Inflammatory macrophage treated with lipopolysaccharide for 1 hour (primary cell): ENCODE measurements at places on chromosomes 2 and 18.

DNA sequence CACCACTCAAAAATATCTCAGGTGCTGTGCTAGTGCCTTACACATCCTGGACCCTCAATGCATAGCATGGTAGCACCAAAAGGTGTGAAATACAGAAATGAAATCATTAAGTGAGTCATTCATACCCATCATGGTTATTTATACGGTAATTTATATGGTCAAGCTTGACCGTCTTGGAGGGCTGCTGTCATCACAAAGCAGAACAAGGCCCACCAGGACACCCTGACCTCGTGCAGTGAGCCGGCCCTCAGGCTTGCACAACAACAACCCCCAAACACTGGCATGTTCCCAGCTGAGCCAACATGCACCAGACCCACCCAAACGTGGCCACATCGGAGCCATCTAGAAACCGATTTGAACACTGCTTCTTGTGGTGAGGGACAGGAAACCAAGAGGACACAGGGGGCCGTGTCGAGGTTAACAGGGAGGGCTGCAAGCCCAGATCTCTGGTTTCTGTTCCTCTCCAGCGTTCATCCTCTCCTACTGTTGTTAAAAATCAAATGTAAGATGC is 378.5 kb upstream of the ID2 start:
- peak; percentile 84 for DNase-seq

DNA sequence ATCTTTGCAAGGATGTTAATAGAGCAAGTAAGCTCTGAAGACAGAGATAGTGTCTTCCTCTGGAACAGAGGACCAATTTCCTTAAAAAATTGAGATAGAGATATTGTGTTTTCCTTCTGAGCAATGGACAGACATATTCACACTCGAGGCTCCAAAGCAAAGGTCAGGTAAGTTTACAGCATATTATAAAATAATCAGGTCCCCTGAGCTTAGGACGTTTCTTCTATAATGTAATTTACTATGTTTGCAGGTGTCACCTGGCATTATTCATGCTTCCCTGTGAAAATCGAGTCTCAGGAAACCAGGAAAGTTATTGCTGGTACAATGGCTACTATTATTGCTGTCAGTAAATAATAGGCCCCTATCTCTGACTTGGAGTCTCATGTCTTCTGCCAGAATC is 1135.8 kb upstream of the ACVR2A start:
- no peak for DNase-seq

DNA sequence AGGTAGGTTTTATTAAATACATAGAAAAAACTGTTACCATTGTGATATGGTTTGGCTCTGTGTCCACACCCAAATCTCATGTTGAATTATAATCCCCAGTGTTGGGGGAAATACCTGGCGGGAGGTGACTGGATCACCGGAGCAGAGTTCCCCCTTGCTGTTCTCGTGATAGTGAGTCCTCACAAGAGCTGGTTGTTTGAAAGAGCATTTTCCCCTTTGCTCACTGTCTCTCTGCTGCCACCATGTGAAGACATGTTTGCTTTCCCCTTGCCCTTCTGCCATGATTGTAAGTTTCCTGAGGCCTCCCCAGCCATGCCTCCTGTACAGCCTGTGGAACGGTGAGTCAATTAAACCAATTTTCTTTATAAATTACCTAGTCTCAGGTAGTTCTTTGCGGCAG is 352.7 kb upstream of the SLC39A10 start:
- no peak for DNase-seq

DNA sequence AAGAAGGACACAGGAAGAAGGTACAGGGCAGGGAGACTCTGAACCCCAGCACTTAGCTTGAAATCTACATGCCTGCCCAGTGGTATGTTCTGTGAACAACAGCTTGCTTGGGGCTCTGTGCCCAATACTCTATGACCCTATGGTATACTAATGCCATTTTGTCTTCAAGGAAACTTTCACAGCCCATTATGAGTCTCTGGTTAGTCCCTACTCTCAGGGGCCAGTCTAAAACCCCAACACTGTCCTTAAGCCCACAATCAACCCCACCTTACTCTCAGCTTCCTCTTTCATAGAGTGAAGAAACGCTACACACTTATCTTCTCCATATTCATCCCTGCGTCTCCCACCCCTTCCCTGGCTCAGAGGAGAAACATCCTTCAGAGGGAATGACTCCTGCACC is 16.0 kb downstream of the NEB start:
- DNase-seq = no peak

GRCh38 chr2:2191110-2191707 is 139.9 kb downstream of the MYT1L start:
- no peak for DNase-seq

DNA sequence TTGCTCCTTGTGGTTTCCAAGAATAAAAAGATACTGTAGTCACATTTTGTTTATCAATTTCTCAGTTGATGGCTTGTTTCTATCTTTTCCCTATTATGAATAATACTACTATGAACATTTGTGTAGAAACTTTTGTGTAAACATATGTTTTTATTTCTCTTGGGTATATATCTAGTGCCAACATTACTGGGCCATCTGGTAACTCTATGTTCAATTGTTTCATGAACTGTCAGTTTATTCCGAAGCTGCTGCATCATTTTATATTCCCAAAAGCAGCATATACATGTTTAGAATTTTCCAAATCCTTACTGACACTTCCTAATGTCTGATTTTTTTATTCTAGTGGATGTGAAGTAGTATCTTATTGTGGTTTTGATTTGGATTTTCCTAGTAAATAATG is 737.6 kb upstream of the TMEFF2 start:
- no peak for DNase-seq

- no peak for DNase-seq
Observed at GRCh38 chr2:146037334-146037870, 1517.5 kb upstream of the ZEB2 start.

DNA sequence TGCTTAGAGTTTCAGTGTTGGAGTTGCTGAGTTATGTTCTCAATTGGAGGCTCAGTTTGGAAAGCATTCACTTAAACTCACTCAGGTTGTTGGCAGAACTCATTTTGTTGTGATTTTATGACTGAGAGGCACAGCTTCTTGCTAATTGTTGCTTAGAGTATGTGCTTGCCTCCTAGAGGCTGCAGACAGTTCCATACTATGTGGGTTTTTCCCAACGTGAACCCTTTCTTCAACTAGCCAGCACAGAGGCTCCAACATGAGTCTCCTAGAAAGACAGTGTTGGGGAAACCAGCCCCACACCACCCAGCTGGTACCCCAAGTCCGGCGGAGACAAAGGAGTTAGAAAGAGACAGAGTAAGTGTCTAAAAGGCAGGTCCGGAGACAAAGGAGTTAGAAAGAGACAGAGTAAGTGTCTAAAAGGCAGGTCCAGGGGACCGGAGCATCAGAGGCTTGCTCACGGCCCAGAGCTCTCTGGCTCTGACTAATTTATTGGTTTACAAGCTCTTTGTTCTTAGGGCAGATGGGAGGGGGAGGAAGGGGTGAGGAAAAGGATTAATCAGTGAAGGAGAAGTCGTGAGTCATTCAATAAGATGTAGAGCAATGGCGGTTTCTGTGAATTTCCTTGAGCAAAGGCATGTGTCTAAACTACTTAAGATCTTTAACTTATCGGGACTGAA is 999.7 kb upstream of the LRRTM1 start:
- DNase-seq = no peak

- no peak for DNase-seq
Observed at GRCh38 chr2:59000796-59001195, 759.7 kb upstream of the FANCL start.

DNA sequence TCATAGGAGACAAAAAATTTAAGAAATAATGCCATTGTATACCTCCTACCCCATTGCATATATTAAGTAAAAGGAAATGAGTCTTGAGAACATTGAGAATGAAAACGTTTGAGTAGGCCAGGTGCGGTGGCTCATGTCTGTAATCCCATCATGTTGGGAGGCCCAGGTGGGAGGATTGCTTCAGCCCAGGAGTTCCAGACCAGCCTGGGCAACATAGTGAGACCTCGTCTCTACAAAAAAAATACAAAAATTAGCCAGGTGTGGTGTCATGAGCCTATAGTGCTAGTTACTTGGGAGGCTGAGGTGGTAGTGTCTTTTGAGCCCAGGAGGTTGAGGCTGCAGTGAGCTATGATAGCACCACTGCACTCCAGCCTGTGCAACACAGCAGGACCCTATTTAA is 107.7 kb upstream of the MGAT5 start:
- no peak for DNase-seq

DNA sequence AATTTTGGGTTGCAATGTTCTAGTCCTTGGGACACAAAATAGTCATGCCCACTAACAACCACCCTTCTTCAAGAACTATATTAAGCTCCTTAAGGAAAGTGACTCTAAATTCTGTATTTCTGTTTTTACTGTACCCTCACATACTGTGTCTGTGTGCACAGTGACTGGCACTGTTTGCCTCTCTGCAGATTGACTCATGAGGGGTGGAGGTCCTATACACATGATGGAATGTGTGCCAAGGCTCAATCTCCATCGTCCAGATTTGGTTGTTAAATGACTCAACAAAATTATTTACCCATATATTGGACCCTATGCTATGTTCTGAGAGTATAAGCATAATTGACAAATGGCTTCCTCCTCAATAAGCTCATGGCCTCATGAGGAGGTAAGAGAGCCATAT is 126.6 kb upstream of the CWC22 start:
- no peak for DNase-seq

DNA sequence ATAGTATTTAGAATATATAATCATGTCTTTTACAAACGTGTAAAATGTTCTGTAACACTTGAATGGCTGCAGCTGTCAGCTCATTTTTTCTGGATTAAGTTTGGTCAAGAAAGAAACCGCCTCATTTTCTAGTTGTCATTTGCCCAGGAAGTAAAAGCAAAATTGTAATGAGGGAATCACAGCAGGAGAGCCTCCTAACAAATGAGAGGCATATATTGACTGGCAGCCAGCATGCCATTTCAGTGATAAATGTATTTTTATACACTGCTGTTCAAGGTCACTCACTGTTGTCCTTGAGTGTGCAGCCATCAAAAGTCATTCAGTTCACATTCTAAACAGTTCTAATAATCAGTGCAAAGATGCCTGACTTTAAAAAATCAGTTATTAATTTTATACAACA is 144.3 kb upstream of the BOD1L2 start:
- DNase-seq = no peak

DNA sequence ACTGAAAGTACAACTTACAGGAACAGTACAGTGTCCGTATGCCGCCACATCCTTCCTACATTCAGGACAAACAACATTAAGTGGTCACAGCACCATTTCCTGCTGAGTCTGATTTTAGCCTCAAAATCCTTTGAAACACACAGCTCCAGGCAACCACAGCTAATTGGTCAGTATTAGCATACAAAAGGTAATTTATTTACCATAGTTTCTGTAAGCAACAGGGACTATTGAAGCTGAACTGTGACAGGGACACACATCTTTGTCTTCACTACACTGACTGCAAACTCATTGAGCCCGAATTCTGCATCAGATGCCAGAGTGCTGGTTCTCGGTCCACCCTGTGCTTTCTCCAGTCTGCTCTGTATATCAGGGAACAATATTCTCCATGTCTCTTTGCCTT is 151.8 kb downstream of the ST6GAL2 start:
- DNase-seq = no peak

DNA sequence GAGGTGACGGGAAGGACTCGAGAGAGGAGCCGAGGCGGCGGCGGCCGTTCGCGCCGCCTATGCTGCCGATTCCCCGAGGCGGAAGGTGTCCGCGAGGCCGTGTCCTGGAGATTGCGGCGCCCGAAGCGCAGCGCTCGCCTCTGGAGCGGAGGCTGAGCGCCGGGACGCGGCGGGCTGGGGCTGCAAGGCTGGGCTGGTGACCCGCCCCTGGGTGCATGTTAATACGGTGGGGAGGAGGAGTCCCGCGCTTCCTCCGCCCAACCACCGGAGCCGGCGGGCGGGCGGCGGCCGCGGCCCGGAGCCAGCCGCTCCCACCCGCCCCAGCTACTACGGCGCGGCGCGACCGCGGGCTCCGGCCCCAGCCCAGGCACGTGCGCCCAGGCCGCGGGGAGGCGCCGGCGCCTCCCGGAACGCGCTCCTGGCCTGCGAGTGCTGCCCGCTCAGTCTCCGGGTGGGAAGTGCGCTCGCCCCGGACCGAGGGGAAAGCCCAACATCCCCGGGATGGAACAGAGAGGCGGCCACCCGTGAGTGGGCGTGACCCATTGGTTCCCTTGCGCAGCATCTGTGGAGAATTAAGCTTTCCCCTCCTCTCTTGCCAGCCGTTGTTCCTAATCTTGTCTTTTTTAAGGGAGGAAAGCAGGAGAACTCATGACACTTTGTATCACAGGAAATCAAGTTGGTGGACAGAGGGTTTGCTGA is at the start of gene DLGAP1:
Gene DLGAP1, minus strand, starts transcription at position 195 of the 699 bp plus-strand sequence.
- DNase-seq = no peak

DNA sequence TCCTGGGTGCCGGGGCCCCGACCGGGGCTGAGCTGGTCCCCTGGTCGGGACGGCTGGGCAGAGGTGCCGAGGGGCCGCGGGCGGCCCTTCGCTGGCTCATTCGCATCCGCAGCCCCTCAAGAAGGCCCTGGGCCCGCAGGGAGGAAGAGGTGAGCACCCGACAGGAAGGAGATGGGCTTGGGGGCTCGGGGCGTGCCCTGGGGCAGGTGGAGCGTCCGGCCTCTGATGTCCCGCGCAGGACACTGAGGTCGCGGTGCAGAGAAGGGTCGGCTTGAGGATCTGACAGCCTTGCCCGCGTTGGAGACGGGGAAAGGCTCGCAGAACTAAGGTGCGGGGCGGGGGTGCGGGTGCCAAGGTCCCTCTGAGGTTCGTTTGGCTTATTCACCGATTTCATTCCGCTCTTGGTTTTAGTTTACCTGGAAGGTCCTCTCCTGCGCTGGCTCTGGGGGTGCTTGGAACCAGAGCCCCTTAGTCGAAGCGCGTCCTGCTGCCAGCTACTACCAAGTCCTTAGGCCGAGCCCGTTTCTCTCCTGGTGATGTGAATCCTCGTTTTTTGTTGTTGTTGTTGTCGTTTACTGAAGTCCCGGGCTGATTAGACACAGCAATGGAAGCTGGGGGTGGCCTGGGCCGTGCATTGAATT is 18.9 kb upstream of the CD8A start:
- no peak for DNase-seq

GRCh38 chr2:54260241-54260595 is 4.2 kb upstream of the TSPYL6 start:
- DNase-seq = no peak

DNA sequence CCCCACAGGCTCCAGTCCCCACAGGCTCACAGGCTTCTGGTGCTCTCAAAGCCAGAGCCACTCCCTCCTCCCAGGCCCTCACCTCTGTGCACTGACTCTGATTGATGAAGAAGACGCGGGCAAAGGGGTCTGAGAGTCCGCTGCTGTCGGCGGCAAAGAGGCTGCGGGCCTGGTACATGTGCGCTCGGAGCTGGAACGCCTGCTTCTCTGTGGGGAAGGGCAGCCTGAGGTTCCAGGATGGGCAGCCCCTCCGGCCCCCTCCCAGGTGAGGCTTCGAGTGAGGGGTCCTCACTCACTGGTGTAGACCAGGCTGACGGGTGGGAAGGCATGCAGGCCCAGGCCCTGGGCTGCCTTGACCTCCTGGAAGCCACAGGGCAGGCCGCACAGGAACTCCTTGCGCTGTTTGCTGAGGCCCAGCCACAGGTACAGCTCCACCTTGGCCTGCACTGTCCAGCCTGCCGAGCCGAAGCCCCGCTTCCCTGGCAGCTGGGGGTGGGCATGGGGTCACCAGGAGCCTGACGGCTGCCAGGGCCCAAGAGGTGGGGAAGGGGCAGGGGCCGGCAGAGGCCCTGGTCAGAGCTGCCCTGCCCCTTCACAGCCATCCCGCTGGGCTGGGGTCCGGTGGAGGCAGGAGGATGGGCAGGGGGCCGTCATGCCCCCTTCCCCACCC is 2.0 kb downstream of the OTOF start:
- no peak for DNase-seq
